ENCODE measurements at places on chromosomes 13 and 19. TPM values are rescaled to one million over a fixed set of nuclear protein-coding genes. Genes with fewer than 3 reads are reported as not detected.

- no peak for DNase-seq
These were observed 14.1 kb upstream of the STRN4 start for GRCh38 chr19:46760363-46760762.

- no peak for DNase-seq
These were observed 537.6 kb downstream of the EFNB2 start for GRCh38 chr13:105997581-105998550.

LMTK3 gene
- 3.1 TPM for total RNA-seq

DNA sequence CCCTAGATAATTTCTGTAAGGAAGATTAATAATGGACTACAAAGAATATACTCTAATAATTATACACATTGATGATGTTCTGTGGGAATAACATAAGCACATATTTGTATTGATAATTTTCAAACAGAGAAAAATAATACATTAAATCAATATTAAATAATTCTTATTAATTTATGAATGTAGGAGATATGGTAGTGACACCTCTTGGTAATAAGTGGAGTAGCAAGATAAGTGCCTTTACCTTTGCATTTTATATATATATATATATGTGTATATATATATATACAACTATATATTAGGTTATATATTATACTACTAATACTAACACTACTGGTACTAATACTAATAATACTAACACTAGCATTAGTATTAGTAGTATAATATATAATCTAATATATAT is 905.8 kb downstream of the SLITRK1 start:
- no peak for DNase-seq

DNA sequence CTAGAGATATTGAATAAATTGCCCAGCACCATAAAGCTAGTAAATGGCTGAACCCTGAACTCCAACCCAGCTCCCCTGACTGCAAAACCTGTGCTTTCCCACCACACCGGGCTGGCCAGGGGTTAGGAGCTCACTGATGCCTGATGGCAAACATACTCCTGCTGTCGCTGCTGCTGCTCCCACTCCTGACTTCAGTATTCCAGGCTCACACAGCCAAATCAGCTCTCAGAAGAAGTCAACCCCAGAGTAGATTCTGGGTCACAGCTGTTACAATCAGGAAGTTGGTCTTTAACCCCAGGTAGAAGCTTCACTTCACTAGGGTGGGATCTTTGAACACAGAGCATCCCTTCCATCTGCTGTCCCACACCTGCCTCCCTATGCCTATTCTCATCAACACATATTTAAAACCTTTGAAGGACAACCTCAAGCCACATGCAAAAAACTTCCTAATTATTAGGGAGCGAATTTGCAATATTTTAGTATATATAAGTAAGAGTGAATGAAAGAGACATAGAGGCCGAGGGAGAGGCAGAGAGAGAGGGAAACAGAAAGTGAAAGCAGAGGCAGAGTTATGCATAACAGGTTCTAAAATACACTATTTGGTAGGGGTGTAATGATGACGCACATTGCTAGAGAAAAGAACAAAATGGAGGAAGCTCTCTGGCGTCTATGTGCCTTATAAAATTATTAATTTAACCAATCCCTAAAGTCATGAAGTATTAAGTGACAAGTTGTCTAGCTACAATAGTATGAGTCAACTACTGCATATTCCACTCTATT is 99.4 kb upstream of the SERP2 start:
- DNase-seq: no peak

DNA sequence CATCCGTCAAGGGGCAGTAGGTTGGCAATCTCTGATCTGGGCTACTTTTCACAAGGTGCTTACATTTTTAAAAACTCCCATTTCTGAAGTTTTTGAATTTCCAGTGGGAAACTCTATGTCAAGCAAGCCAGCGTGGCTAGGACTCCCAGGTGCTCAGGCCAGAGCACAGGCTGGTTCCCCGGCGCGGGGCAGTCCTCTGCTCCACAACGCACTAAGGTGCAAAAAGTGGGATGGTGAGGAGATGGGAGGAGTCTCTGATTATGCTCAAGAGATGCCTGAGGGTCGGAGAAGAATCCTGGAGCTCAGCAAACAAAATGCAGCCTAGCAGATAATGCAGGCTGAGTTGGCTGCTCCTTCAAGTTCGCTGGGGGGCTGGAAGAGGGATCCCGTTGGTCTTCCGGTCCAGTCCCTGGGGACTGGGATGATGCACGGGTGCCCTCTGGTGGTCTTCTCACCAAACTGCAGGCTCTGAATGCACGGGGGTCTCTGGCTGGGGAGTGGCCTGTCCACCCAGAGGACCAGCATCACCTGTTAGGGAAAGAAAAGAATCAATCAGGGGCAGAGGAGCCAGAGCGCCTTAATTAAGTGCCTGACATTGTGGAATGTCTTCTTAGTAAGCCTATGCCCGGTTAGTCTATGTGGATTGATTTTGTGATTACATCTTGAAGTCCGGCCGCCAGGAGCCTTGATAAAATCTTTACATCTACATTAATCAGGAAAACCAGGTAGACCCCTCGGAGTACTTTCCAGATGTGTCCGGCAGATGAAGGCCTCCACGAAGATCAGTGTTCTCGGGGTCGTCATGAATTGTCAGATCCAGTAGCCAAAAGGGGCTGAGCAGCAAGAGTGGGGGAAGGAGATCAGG is 244.4 kb upstream of the MAB21L1 start:
- DNase-seq: peak; percentile 53

GRCh38 chr19:18412610-18413239 is 6.5 kb upstream of the SSBP4 start:
- no peak for DNase-seq

DNA sequence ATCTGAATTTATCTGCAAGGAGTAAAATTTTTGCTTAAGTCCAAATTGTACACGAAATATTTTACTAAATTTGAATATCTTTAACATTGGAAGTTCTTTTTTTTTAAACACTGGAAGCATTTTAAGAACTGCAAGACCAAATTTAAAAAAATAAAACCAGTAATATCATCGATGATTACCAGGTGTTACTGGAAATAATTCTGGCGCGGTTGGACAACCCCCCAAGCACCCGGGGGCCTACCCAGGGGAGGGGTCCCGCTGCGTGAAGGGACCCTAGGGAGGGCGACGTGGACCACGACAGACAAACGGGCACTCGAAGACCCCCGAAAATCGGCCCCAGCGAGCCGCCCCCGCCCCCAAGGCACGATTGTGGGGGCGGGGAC is 12.6 kb upstream of the JSRP1 start:
- DNase-seq: no peak

GRCh38 chr13:23449398-23450162 is 16.1 kb upstream of the SACS start:
- DNase-seq: no peak

U2AF2 gene
- total RNA-seq: 289 TPM

DNA sequence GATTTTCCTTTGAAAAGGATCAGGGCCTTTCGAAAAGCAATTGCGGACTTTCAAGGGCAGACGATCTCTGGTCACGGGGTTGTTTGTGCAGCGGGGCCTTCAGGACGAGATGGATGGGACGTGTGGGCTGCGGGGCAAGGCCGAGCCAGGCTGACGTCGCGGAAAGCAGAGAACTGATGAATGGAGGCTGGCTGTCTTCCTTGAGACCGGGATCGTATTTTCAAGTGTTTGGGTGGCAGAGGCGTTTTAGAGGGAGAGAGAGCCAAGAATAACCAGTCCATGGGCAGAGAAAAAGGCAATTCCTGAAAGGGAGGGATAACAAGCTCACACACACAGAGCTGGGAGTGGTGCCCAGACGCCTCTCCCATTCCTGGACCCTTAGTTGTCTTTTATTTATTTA is 138.9 kb upstream of the USP29 start:
- no peak for DNase-seq

SIGLECL1 gene
- not detected for total RNA-seq

GRCh38 chr13:28324181-28324789 is 170.6 kb downstream of the FLT1 start:
- DNase-seq: peak; percentile 71

DNA sequence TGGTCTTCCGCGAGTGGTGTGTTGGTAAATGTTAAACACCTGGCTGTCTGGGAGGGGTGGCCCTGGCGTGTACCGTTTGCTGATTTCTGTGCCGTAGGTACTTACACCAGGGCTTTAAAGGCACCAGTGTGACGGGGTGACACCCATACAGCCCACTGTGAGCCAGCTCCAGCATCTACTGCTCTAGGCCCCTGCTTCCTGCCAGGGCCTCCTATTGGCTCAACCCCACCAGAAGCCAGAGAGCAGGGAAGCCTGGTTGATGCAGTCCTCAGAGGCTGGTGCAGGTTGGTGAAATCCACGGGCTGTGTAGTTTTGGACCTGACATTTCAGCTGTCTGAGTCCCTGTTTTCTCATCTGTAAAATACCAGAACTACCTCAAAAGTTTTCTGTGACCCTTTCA is 30.4 kb downstream of the ARHGEF7 start:
- no peak for DNase-seq

PLIN4 gene
- 0.47 TPM for total RNA-seq

DNA sequence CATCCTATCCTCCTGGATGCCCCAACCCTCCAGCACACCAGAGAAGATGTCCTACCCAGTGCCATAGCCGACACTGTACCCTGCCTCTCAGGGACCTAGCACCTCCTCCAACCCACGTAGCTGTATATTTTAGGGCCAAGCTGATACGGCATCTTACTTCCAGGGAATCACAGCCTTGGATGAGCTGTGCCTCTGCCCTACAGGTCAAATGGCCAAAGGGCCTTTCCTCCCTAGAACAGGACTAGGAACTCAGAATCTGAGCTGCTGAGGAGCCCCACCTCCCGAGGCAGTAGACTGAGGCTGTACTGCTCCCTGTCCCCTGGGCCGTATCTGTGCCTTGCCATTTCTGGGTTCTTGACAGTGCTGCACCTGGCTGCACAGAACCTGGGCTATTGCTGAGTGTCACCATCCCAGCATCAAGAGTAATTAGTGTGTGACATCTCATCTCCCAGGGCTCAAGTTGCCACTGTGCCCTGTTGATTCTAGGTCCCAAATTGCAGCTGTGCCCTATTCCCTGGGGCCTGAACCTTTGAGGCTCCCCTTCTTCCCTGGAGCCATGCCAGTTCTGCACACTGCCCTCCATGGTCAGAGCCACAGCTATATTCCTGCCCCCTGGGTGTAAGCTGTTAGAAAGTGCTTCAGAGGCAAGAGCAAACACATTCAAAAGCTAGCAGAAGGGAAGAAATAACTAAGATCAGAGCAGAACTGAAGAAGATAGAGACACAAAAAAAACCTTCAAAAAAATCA is 41.0 kb downstream of the VWA8 start:
- DNase-seq: no peak

DNA sequence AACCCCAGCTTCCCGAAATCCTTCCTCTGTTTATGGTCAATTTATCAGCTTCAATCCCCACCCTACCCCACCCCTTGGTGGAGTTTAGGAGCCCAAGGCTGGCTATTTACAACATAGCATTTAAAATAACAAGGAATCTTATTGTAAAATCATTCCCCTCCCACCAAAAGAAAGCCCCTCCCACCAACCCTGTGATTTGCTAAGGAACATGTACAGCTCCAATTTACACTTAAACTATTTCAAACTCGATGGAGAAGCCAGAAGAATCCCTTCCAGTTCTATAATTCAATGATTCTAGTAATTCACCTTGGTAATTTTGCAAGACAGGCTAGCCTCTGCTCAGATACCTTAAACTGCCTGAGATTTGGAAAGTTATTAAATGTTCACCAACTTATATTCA is 3.0 kb downstream of the LATS2 start:
- peak; percentile 37 for DNase-seq

DNA sequence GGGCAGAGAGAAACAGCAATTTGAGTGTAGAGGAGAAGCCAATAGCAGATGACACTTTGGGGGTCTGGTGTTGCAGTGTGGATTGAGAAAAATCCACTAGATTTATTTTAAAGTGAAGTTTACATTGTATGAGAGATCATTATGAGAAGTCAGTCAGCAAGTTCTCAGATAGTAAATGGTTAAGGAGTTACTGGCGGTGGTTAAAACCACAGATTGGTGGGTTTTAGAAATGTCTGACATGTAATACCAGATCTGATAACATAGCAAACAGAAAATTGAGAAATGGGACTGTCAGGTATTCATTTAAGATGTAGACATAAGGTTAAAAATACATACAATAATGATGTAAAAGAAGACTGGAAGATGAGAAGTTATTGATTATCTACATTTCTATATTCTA is 7.2 kb downstream of the ABHD13 start:
- DNase-seq: no peak

DNA sequence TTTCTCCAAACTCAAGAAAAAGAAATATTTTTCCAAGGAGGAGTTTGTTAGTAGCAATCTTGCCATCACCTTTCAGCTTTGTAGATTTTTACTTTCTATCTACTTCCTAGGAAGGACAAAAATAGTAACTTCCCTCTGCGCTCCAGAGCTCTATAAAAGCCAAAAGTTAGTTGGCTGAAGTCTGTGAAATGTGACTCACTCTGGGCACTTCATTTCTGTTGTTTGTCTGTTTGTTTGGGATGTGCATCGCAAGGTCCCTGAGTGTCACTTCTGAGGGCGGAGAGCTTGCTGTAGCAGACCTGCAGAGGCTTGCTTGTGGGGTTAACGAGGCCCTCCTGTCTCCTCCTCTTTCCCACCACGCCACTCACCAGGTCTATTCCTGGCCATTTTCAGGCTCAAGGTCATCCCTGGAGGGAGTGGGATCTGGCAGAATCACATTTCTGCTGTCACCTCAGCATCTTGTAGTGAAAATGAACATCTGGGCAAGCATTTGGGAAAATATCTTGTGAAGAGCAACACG is 307.6 kb downstream of the GPC6 start:
- DNase-seq: no peak

DNA sequence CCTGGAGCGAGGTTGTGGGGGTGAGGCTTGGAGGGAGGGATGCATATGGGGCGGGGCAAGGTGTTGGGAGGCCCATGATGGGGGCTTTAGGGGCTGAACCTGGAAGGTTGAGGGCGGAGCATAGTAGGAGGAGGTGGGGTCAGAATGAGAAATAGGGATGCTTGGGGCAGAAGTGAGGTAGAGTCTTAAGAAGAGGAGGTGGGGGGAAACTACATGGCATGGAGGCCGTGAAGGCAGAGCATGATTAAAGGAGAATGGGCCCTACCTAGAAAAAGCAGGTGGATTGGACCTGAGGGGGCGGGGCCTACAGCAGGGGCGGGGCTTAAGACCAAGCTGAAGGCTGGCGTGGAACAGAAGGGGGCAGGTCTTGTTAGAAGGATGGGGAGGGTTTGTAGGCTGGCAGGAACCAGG is 799 bp downstream of the NR1H2 start:
- DNase-seq: peak; percentile 65

GRCh38 chr13:88761145-88761544 is 1090.0 kb downstream of the SLITRK5 start:
- DNase-seq: no peak

DNA sequence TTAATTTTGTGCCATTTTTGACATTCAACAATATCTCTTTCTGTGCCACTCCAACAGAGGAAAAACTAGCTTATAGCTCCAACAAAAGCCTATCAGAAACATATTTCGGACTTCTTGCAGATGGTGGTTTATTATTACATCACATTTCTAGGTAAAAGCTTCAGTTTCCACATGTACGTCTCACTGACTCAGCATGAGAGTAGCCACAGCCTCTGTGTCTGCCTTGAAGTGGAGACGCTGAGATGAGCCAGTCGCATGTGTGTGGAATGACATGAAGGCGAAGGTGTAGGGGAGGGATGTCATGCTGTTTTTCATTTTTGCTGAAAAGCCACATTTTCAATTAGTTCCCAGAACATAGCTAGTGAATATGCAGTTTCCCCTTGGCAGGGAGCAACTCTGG is 598.6 kb downstream of the EFNB2 start:
- DNase-seq: no peak

PDE4C gene
- total RNA-seq: 2.1 TPM

RASAL3 gene
- 1.7 TPM for total RNA-seq

GRCh38 chr13:36344886-36345437 is 1.2 kb downstream of the SPART start:
- no peak for DNase-seq
